Right renal pelvis (tissue), 4 donors: ENCODE measurements at places on chromosomes 2 and 18. TPM values are rescaled to one million over a fixed set of nuclear protein-coding genes. Genes with fewer than 3 reads are reported as not detected.

- no peak for DNase-seq
These were observed 842.7 kb downstream of the RNF144A start for GRCh38 chr2:7759898-7760297.

IL1R1 gene
- 36.4 TPM for polyA plus RNA-seq

- DNase-seq = no peak
These were observed 84.3 kb downstream of the COPS8 start for GRCh38 chr2:237170020-237170419.

ALK gene
- 0.50 TPM for polyA plus RNA-seq

- no peak for DNase-seq
These were observed 116.1 kb upstream of the OTX1 start for GRCh38 chr2:62934517-62934916.

DNA sequence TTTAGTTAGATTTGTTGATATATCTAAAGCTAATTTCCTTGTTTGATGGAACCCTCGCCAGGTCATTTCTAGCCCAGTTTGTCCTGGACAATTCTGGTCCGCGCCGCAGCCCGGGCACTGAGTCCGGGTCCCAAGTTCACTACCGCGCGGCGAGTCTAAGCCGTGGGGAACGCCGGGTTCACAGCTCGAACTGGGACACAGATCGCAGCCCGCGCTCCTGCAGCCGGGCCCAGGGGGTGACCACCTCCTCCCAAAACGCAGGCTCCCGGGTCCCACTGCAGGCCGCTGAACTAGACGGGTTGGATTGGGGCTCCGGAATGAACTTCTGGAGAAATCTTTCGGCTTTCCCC is 681 bp downstream of the ACADL start:
- DNase-seq = peak; percentile 13

DNA sequence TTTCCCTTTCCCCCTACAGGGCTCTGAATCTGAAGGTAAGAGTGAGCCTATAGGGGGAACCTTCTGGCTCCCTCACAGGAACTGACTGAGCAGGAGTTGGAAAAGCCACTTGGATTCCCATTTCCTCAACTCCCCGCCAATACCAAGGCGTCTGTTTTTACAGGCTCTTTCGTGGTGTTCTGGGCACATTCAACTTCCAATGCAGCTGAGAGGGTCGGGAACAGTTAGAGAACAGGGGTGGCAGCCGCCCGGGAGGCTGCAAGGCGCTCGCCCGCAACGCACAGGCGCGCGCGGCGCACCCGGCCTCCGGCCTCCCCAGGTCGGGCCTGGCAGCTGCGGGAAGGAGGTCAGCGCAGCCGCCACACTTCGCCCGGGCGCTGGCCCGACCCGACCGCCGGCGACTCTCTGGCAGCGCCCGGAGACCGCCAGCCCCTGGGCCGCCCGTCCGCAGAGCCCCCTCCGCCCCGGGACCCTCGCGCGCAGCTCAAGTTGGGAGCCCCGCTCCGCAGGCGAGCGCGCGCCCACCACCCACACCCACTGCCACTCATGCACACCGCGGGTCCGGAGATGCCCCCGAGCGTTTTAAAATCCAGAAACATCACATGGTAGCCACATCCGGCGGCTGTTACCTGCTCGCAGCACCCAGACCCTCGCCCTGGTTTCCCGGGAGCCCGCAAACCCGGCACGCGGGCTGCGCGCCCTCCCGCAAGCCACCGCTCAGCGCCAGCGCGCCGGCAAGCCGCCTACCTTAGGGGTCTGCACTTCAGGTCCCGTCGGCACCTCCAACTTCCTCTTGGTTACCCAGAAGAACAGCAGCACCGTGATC is 816 bp downstream of the GALNT14 start:
- no peak for DNase-seq

- DNase-seq = peak; percentile 40
These were observed 510 bp downstream of the NCKAP1 start for GRCh38 chr2:183037553-183038340.
